Dermis microvascular lymphatic vessel endothelial cell (primary cell): ENCODE measurements at places on chromosomes 7 and 10. TPM values are rescaled to one million over a fixed set of nuclear protein-coding genes. Genes with fewer than 3 reads are reported as not detected.

PON3 gene
- total RNA-seq: 0.13 TPM in 1 of 2 replicates, not detected in the other

IDI2 gene
- not detected in 2 replicates for total RNA-seq

GRCh38 chr7:138935465-138936011 is 45.7 kb downstream of the KIAA1549 start:
- peak; percentile 47 for DNase-seq

GRCh38 chr7:66356277-66356721 is 151.2 kb downstream of the TPST1 start:
- no peak for DNase-seq
